Colonic mucosa (tissue), 4 donors: ENCODE measurements at places on chromosomes 11 and 22. TPM values are rescaled to one million over a fixed set of nuclear protein-coding genes. Genes with fewer than 3 reads are reported as not detected.

DNA sequence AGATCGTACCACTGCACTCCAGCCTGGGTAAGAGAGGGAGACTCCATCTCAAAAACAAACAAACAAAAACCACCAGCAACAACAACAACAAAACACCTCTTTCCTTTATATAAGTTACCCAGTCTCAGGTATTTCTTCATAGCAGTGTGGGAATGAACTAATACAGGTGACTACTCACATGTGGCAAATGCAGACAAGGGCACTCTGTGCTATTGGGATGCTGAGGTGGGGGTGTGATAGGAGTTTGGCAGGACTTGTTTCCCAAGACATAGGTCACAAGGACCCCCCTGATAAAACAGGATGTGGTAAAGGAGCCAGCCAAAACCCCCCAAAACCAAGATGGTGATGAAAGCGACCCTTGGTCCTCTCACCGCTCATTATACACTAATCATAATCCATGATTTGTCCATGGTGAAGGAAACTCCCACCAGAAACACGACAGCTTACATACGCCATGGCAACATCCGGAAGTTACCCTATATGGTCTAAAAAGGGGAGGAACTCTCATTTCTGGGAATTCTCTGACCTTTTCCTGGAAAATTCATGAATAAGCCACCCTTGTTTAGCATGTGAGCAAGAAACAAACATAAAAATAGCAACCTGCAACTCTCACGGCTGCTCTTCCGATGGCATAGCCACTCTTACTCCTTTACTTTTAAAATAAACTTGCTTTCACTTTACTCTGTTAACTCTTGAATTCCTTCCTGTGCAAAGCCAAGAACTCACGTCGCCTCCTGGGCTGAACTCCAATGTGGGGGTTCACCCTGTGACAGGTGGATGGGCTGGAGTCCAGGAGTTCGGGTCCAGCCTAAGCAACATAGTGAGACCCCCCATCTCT, 18.8 kb upstream of the INCENP start:
- no peak for DNase-seq

- no peak for DNase-seq
Measured at GRCh38 chr22:35570686-35571194, 30.1 kb downstream of the RASD2 start.

- no peak for DNase-seq
Measured at GRCh38 chr22:31046539-31047226, 34.4 kb upstream of the SMTN start.

The IGF2 gene
- total RNA-seq: 4.1 TPM

DNA sequence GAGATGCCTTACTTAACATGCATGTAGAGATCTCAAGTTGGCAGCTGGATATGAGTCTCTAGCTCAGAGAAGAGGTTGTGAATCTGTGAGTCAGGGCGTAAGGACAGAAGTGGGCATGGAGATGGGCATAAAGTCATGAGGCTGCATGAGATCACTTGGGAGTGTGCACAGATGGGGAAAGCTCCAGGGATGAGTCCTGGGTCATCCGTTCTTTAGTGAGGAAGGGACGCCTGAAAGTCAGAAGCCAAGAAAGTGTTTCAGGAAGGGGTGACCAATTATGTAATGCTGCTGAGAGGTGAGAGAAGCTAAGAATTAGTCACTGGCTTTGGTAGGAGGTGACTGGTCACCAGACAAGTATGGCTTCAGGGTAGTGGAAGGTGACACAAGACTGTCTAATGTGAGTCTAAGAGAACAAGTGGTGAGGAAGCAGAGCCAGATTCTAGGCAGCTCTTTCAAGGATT, 6.7 kb downstream of the ACP2 start:
- DNase-seq: no peak

DNA sequence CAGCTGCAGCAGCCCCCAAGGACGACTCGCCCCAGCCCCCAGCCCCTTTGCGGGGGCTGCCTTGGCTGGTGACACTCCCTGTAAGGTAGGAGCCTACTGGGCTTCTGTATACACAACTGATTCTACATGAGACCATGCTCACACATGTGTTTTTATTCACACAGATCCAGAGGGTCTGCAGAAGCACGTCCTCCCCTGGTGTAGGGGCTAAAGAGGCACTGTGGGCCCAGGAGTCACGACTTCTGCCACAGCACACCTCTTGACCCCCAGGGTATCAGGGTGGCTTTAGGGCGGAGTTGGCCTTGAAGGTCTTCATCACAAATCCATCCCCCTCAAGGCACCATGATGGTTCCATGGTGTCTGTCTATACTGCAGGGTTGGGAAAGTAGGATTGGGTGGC, 931.2 kb downstream of the TBC1D22A start:
- DNase-seq: no peak

- no peak for DNase-seq
Measured at GRCh38 chr11:31529701-31530100, 20.1 kb downstream of the ELP4 start.

The MEI1 gene
- total RNA-seq: 1.8 TPM

- no peak for DNase-seq
Measured at GRCh38 chr11:15179167-15179566, 64.4 kb downstream of the INSC start.

The POU2AF2 gene
- total RNA-seq: 1.3 TPM

The RIBC2 gene
- total RNA-seq: 6.7 TPM

DNA sequence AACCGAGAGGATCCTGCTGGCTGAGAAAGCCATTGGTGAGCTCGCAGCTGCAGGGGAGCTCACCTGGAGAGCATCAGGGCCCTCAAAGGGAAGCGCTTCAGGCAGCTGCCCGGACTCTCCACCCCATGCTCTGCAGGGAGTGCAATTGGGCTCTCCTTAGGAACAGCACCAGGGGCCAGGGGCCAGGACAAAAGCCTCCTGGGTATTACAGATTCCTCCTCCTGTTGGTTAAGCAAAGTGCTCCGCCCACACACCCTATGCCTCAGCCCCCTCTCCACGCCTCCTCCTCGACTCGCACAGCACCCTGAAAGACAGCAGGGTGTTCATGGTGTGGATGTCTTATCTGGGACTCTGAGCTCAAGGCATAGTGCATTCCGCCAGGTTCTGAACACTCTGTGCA, 139.9 kb downstream of the SHANK2 start:
- DNase-seq: no peak

The CST6 gene
- total RNA-seq: not detected

- no peak for DNase-seq
Measured at GRCh38 chr11:126335463-126335760, 20.1 kb upstream of the ST3GAL4 start.

The CASP5 gene
- total RNA-seq: 25.7 TPM

DNA sequence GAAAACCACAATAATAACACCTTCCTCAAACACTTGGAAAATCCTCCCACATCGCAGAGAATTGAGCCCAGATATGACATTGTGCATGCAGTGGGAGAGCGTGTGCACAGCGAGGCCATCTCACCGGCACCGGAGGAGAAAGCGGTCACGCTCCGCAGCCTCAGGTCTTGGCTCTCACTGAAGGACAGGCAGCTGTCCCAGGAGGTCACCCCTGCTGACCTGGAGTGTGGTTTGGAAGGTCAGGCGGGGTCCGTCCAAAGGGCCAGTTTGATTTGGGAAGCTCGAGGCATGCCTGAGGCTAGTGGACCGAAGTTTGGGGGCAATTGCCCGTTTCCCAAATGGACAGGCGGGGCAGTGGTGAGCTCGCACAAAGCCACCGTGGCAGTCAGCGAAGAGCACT, 86.7 kb downstream of the KIAA1671 start:
- DNase-seq: no peak

- no peak for DNase-seq
Measured at GRCh38 chr11:131356206-131356605, 14.2 kb upstream of the NTM start.
